CD14-positive monocyte (primary cell): ENCODE measurements at places on chromosomes 6 and 20.
A peak's percentile ranks its signal among the peaks of the same experiment; 100 is the strongest.

DNA sequence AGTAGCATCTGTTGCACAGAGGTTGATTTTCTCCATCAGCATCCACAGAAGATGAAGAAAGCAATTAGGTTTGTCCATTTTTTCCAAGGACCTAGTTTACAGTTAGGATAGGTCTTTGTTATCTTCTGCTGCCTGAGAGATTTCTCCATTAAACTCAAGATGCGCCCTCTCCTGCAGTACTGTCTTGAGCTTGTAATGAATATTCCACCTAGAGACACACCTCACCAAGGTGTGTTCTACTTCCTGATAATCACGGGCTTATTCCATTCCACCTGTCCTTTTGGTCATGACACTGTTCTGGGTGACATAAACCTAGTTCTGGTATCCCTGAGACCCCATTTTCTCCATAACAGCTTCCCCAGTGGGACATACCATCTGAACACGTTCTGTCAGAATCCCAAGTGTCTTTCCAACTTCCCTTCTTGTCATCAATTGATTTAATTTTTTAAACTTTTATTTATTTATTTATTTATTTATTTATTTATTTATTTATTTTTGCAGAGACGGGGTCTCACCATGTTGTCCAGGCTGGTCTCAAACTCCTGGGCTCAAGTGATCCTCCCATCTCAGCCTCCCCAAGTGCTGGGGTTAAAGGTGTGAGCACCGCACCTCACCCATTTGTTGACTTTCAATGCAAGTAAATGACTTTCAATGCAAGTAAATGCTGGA lies 75.6 kb upstream of the HS3ST5 start:
- no peak for DNase-seq

DNA sequence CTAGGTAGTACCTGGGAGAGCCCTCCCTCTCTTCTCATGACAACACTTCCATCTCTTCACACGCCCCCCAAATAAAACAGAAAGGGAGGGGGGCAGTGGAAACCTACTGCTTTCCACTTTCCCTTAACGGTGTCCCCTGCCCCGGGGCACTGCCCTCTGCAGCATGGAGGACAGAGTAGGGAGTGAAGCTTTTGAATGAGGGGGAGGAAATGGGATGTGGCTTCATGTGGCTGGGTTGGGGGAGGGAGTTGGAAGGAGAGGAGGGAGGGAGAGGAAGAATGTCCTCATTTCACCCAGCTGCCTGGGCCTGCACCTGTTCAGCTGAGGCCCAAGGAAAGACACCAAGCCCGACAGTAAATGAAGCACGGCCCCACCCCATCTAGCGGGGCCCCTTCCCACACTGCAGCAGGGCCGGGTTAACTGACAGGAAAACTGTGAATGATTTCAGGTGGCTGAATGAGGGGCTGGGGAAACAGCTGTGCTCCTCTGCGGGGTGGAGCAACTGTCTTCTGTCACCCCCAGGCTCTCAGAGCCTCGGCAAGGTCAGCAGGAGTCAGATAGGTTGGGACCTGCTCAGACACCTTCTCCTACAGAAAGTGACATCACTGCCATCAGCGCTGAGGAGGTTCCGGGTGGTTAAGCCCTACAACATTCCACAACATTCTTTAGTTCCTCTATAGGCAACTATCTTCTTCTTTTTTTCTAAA lies 40.0 kb upstream of the TAF8 start:
- peak; percentile 38 for DNase-seq

DNA sequence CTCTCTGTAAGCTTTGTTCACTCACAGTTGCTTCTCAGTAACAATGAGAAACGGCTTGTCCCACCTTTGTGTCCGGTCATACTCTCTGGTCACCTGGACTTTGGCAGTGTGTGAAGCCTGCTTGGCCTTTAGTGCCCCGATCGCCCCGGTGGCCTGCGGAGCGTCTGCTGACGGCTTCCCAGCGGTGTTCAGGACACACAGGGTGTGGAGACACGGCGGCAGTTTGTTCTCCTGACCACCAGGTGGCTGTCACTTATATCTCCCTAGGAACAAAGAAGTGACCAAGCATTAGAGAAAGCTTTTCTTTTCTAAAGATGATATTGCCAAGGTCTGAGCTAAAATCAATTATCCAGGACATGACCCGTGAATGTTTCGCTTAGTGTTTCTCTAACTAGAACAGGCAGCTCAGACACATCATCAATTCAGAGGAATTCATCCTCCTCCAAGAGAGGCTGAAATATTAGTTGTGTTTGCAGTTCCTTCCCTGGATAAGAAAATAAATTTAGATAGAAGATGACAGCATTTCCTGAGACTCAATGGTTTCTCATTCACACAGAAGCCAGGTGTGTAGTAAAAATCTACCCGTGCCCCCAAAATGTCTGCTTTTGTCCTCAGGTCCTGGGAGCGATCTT lies 167.4 kb upstream of the THBS2 start:
- DNase-seq, result no peak

DNA sequence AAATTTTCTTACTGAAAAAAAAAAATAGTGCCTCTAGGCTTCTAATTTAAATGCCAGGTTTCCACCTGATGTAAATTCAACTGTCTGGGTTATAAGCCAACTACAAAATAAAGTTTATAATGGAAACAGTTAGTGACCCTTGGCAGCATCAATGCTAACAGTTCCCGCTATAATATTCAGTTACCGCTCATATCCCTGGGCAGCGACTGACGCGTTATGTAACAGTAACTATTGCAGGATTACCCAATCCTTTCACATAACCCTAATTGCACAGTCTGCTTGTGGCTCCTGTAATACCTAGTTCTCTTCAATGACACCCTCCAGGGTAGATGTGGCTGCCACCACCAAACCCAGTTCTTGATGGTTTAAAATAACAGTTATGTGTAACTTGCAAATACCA lies 208.6 kb downstream of the MOXD1 start:
- no peak for DNase-seq
